ENCODE measurements at places on chromosomes 1 and 21.

GRCh38 chr1:56472860-56473259 lies 106.5 kb downstream of the PLPP3 start:
- no peak for DNase-seq

DNA sequence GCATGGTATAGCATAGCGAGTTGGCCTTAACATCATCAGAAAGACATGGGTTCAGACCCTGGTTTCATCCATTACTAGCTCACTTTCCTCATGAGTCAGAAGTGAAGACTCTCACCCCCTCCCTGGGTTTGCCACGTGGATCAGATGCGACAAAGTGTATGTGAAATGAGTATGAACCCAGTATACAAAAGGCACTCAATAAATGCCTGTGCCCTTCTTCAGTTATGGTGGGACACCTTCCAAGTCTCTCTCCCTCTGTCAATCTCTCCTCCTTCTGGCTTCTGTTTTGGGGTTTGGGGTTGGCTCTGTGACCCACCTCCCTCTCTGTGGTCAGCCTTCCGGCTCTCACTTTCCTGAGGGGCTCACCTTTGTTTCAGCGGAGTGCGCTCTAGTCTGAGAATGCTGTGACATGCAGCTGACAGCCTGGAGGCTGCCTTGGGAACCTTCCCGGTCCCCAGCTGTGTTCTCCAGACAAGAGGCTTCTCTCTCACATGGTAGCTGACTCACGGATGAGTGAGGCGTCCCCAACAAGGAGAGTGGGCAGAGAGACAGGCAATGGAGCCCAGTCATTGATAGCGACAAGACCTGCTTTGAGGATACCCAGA lies 155.0 kb upstream of the EDN2 start:
- no peak for DNase-seq

- no peak for DNase-seq
These were observed 34.3 kb downstream of the PCNX2 start for GRCh38 chr1:233261206-233261605.

DNA sequence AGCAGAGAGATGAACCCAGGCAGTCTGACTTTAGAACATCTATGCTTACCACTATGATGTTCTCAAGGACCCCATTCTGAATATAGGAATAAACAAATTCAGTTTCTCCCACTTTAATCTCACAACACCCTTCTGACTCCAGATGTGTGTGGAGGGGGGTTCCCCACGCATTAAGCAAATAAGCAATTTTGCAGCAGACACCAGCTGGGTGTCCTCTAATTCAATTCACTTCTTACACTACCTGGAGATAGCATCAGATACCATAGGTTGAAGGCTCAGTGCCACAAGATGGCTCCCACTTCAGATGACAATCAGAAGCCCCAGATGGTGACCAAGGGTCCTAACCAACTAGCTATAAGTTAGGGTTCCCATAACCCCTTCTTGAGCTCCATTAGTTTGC lies 30.3 kb upstream of the CEP350 start:
- no peak for DNase-seq

GRCh38 chr1:109479311-109479710 lies 4.4 kb upstream of the ATXN7L2 start:
- no peak for DNase-seq

DNA sequence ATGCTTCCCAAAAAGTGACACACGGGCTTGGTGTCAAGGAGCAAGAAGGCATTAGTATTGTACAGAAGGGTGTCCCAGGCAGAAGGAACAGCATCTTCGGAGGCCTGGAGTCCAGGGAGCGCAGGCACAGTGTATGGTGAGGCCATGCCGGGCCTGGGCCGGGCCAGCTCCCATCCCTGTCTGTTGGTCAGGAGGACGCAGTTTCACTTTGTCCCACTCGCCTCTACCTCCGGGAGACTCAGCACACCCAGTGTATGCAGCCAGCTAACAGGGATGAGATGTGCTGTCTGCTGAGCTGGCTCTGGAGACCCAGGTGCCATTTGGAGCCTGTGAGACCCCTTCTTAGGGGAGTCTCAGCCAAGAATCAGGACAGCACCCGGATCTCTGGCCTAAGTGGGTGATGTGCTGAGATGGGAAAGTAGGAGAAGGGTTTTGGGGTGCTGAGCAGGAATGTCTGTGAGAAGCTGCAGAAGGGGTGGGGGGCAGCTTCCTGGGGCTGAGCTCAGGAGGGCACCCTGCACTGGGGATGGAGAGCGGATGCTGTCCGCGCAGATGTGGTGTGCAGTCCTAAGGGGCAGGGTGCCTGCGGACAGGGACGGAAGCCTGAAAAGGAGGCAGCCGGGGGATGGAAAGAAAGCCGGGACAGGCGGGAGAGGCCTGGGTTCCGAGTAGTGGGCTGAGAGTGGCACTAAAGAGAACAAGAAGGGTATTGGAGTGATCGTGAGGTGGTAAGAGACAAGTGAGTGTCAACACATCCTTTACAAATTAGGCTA lies 25.7 kb downstream of the DMRTB1 start:
- DNase-seq = no peak

DNA sequence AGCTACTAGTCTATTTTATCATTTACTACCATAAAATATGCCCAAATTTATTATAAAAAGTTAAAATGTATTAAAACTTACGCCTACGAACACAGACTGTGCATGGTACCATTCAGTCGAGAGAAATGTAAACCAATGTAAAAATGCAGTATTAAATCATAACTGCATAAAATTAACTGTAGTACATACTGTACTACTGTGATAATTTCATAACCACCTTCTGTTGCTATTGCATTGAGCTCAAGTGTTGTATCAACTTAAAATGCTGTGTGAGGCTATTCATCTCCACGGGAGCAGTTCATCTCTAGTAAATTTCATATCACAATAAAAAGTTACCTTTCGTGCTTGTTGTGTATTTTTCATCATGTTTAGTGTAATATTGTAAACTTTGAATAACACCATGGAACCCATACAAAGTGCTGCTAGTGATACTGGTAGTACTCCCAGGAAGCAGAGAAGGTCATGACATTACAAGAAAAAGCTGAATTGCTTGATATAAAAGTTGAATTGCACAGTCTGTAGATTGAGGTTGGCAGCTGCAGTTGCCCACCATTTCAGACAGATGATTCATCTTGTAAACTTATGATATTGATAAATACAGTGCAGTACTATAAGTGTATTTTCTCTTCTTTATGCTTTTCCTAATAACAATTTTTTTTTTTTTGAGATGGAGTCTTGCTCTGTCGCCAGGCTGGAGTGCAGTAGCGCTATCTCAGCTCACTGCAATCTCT lies 19.0 kb upstream of the CENPF start:
- no peak for DNase-seq

GRCh38 chr1:3636080-3636479 lies 11.3 kb downstream of the TPRG1L start:
- no peak for DNase-seq
